ENCODE measurements at places on chromosomes 3 and 15. TPM values are rescaled to one million over a fixed set of nuclear protein-coding genes. Genes with fewer than 3 reads are reported as not detected.

Gene ANKRD34C
- not detected for polyA plus RNA-seq

Gene MESP2
- polyA plus RNA-seq: 0.57 TPM

Gene HGD
- 48.8 TPM for polyA plus RNA-seq

Gene CDHR4
- 1.1 TPM for polyA plus RNA-seq

Gene GOLGA8S
- 0.70 TPM for polyA plus RNA-seq

Gene CLRN1
- polyA plus RNA-seq: not detected

Gene SLC9C1
- polyA plus RNA-seq: not detected

Gene SPATA12
- polyA plus RNA-seq: 0.24 TPM

Gene MYO5C
- polyA plus RNA-seq: 6.7 TPM

Gene NDUFB5
- polyA plus RNA-seq: 65.5 TPM

Gene SLC22A13
- 0.08 TPM for polyA plus RNA-seq

Gene PHLDB2
- polyA plus RNA-seq: 59.7 TPM

Gene OSTN
- not detected for polyA plus RNA-seq

Gene CPEB1
- polyA plus RNA-seq: 2.7 TPM

Gene IL5RA
- polyA plus RNA-seq: not detected

Gene ZNF717
- 3.5 TPM for polyA plus RNA-seq

All from A549 (cell line).